Iris pigment epithelial cell (primary cell): ENCODE measurements at places on chromosomes 13 and 19.
A peak's percentile ranks its signal among the peaks of the same experiment; 100 is the strongest.

DNA sequence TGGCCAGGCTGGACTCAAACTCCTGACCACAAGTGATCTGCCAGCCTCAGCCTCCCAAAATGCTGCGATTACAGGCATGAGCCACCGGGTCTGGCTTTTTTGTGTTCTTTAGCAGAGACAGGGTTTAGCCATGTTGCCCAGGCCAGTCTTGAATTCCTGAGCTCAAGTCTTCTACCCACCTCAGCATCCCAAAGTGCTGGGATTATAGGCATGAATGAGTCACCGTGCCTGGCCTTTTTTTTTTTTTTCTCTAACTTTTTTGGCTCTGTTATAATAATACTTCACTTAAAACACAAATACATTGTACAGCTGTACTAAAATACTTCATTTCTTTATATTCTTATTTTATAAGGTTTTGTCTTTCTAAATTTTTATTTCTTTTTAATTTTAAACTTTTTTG, 599.5 kb upstream of the PCDH9 start:
- no peak for DNase-seq

GRCh38 chr19:16386619-16387240, 62.1 kb downstream of the KLF2 start:
- DNase-seq = peak; percentile 75

- DNase-seq = peak; percentile 14
Observed at GRCh38 chr13:27636589-27637288, 15.0 kb downstream of the POLR1D start.

- peak; percentile 42 for DNase-seq
Observed at GRCh38 chr19:45499196-45500180, 1.2 kb downstream of the PPM1N start.

DNA sequence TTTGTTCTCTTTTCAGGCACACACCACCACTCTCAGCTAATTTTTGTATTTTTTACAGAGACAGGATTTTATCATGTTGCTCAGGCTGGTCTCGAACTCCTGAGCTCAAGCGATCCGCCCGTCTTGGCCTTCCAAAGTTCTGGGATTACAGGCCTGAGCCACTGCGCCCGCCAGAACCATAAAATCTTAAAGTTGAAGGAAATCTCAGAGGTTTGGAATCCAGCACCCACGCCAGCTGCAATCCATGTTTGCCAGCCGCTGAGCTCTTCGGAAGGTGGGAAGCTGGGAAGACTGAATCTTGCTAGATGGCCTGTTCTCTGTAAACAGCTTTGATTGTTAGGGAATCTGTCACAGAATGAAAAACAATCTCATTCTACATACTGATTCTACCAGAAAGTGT, 38.5 kb downstream of the SPATA13 start:
- no peak for DNase-seq
